Hypothalamus (tissue), 51 donors: ENCODE measurements at places on chromosomes 3 and 15.

- no peak for DNase-seq
Observed at GRCh38 chr3:141380987-141381386, 12.7 kb downstream of the ZBTB38 start.

DNA sequence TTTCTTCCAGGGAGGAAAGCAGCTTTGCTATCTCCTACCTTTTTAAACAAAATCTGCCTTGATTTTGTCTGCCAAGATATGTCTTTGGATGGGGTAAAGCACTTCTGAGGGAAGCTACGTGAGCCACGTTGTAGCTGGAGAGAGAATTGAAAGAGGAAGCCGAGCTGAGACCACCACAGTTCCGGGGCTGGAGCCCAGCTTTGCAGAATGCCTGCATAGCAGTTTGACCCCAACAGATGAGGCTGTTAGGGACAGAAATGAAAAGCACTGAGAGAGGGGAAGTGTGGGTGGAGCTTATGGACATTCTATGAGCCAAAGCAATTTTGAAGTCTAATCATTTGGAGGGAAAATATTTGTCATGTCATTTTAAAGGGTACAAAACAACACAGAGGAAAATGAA lies 45.4 kb downstream of the LIPC start:
- no peak for DNase-seq

GRCh38 chr15:72764656-72765055 lies 18.9 kb downstream of the ADPGK start:
- DNase-seq: no peak

DNA sequence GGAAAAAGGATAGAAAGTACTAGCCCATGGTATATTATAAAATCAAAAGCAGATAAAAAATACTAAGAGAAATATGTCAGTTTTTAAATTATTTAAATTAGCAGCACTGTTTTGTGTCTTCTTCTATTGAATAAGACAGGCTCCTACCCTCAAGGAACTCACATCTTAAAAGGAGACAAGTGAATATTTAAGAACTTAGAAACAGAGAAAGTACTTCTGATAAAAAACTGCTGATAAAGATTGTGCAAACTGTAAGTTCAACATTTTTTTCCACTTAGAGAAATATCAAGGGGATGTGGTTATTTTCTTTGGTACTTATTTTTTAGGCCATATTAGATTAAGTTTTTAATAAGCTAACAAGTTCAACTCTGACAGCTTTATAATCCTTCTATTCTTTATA lies 3.0 kb upstream of the ANKRD28 start:
- no peak for DNase-seq

GRCh38 chr3:84727616-84728015 lies 231.2 kb upstream of the CADM2 start:
- no peak for DNase-seq

- no peak for DNase-seq
Observed at GRCh38 chr3:148331081-148331846, 366.4 kb upstream of the AGTR1 start.

- no peak for DNase-seq
Observed at GRCh38 chr3:132635052-132635451, 24.6 kb downstream of the ACAD11 start.

DNA sequence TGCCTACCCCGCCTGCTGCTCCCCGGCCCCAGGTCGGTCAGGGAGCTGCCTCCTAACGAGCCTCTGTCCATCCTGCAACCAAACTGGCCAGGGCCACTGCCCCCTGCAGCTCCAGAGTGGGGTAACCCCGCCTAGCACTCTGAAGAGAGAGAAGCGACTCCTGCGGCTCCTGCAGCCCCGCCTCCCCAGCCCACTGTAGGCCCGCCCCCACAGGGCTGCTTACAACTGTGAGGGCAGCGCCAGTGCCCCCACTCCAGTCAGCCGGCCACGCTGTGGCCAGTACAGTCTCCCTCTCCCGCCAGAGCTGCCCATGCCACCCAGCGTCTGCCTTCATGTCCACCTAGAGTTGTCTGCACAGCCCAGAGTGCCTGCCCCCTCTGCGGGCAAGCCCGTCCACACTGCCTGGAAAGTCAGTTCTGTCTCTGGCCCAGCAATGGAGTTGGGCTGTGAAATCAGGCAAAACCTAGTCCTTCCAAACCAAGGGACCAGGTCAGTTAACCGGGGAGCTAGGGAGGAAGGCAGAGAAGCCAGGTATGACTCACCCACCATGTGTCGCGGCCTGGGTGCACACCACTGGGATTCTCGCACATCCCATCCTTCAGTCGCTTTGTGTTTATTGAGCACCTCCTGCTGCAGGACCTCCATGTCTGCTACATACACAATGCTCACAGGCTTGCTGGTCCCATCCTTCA lies 2.4 kb downstream of the UCN2 start:
- no peak for DNase-seq

DNA sequence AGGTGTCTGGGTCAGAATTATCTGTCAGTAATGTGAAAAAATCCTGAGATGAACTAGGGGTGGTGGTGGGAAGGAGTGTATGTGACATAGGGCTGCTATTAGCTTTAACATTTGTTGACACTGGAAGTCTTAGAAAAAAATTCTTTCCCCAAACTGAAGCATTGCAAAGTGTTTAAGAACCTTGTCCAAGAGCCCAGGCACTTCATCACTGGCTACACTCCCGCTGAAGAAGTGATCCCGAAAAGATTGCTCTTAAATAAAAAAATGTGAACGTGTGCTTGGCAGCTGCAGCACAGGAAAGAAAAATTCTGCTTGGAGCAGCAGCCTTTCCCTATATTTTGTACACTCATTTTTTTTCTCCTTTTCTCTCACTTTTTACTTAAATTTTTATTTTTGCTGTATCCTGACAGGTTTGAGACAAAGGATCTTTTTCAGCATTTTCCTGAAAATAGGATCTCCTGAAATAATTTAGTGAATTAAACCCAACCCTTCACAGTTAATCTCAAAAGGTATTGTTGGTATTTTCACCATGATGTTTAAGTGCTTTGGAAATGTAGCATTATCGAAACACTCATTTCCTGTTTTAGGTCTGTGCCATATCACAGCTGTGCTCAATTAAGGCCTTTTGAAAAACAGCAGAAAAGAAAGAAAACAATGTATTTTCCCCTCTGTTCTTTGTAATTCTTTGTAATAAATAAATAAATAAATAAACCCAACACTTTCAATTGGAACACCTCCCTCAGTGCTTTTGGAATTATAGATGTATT lies 477.6 kb downstream of the ZNF385D start:
- no peak for DNase-seq

DNA sequence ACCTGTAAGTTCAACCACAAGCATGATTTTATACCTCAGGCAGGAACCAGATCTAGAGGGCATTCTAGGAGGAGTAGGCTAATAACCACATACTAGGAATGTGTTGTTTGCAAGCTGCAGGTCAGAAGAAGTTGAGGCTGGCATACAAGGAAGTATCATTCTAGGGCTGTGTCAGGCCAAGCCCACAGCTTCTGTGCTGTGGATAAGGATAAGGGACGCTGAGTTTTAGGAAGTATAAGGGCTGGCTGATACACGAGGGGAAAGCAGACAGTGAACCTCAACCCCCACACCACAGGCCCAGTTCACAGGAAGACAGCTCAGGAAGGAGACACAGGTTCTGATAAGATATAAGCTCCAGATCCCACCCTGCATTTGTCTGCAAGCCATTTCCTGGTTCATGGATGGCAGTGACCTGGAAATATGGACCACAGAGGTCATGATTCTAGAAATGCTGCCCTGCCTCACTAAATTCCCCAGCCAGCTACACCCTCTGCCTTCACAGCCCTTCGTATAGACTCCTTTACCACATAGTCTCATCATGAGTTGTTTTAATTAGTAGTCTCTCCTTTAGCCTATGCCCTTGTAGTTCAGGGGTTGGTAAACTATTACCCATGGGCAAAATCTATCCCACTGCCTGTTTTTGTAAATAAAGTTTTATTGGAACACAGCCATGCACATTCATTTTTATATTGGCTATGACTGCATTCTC lies 260.7 kb downstream of the OPA1 start:
- no peak for DNase-seq

- DNase-seq: no peak
Observed at GRCh38 chr3:79810581-79810980, 42.8 kb upstream of the ROBO1 start.

DNA sequence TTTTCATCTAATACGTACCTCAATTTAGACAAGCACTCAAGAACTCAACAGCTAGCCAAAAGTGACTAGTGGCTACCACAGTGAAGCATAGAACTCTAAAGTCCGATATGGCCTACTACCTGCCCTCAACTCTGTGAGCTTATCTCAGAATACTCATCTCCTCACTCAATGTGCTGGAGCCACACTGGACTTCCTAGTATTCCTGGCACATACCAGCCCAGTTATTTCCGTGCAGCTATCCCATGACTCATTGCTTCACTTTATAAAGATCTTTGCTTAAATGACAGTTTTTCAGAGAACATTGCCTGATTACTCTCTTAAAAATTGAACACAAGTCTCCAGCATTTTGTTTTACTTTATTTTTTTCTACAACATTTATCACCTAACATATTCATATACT lies 524.7 kb downstream of the PYDC2 start:
- no peak for DNase-seq

GRCh38 chr3:14242490-14243311 lies 64.1 kb downstream of the LSM3 start:
- no peak for DNase-seq
